ENCODE measurements at places on chromosomes 11 and 22.
A peak's percentile ranks its signal among the peaks of the same experiment; 100 is the strongest.

DNA sequence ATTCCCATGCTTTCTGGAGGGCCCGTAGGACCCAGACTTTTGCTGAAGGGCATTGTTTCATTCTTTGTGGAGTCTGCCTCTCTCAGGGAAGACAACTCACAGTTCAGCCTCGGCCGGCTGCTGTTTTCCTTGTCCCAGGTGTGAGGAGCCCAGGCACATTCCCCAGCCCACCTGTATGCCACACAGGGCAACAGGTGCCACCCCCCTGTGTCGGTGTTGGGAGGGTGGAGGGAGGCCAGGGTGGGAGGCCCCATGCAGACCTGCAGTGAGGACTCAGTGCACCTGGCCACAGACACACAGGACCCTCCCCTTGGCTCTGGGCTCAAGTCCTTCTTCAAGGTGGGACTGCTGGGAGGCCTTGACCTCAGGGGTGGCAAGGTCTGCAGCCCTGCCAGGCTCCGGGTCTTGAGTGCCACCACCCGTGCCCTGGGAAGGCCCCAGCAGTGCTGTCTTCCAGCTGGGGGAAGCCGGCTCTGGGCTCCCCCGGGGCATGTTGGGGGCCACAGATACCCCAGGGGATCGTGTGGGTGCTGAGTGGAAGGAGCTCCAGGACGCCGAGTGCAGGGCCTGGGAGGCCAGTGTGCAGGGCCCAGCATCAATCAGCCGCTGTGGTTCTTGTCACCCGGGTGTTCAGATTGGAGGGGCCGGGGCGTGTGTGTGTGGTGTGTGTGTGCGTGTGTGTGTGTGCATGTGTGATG, 1286.1 kb downstream of the BRD1 start:
- DNase-seq: no peak

GRCh38 chr11:69746752-69747742, 28.1 kb downstream of the FGF4 start:
- DNase-seq: no peak

DNA sequence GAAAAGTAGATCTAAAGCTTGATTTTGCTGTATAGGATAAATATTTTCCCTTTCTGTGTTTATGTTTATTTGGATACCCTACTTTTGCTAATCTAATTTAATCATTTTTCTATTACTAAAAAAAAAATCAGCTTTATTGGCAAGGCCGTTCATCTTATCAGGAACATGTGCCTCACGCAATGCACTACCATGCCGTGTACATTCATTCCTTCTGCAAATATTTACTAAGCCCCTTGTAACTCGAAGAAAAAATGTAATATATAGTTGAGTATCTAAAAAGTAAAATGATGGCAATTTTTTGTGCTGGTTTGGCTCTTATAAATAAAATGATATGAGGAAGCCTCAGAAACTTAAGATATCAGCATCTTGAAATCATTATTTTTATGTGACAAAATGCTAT, 8.9 kb downstream of the UVRAG start:
- DNase-seq: no peak

GRCh38 chr11:63670433-63671321, 499 bp downstream of the ATL3 start:
- peak; percentile 64 for DNase-seq

- DNase-seq: no peak
These were observed 24.2 kb upstream of the UCP3 start for GRCh38 chr11:74033046-74033445.

GRCh38 chr11:64564947-64565889, 25.8 kb upstream of the SLC22A12 start:
- no peak for DNase-seq

DNA sequence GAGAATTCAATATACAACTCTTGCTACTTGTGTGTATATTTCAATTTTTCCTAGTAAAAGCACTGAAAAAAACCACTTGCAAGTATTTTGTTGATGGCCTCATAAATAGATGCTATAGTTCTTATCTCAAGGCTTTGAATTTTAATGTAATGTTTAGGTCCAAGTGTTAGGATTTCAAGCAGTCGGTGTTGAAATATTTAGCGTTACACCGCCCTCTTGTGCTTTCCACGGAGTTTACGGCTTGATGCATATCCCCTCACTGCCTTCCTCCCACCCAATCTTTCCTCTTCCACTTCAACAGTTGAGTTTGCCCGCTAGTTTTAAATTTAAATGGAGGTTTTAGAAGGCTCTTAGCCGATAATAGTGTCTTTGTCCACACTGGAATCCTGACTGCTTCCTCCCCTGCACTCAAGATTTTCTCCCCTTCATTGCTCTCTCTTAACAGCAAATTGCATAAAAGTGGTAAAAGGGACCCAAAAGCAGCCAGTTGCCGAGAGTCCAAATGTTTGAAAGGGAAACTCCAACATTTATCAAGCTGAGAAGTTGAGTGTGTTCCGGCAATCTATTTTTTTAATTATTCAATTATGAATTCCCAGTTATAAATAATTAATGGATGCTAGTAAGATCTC, 25.9 kb upstream of the HTATIP2 start:
- no peak for DNase-seq

DNA sequence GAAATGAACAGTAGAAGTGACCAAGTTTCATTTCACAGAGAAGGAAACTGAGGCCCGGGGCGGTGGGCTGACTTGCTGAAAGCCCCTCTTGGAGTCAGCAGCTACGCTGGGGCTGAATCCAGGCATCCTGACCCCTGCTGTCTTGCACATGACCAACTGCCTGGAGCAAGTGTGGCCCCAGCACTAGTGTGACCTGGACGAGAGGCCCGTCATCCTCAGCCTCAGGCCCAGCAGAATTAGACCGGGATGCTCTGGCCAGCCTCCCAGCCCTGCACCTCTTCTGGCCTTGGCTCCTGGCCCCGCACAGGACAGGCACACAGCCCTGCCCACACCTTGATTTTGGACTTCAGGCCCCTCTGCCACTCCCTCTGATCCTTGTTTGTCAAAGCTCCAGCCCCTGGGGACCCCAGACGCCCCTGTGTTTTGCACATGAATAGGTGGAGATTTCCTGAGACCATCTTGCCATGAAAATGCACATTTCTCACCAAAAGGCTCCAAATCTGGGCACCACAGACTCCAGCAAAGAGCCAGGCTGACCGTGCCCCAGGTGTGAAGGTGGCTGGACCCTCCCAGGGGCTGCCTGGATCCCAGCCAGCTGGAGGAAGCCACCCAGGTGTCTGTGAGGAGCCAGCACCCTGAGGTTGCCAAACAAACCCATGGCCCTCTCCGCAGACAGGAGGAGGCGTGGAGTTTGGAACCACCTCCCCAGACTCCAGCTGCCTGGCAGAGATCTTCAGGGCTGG, 24.9 kb downstream of the FGF4 start:
- no peak for DNase-seq

DNA sequence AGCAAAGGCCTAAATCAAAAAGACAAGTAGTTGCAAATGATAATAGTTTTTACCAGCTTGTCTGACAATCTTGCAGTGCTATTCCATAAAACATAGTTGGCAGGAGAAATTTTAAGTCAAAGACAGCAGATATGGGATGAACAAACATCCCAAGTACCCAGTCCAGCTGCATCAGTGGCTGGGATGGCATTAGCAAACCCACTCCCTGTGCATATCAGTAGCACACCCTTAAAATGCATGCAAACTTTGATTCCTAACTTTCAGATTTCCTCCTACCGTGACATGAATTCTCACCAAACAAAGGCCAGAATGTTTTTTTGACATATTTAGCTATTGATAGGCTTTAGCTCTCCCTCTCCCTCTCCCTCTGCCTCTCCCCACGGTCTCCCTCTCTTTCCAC, 27.8 kb upstream of the CCDC86 start:
- no peak for DNase-seq

DNA sequence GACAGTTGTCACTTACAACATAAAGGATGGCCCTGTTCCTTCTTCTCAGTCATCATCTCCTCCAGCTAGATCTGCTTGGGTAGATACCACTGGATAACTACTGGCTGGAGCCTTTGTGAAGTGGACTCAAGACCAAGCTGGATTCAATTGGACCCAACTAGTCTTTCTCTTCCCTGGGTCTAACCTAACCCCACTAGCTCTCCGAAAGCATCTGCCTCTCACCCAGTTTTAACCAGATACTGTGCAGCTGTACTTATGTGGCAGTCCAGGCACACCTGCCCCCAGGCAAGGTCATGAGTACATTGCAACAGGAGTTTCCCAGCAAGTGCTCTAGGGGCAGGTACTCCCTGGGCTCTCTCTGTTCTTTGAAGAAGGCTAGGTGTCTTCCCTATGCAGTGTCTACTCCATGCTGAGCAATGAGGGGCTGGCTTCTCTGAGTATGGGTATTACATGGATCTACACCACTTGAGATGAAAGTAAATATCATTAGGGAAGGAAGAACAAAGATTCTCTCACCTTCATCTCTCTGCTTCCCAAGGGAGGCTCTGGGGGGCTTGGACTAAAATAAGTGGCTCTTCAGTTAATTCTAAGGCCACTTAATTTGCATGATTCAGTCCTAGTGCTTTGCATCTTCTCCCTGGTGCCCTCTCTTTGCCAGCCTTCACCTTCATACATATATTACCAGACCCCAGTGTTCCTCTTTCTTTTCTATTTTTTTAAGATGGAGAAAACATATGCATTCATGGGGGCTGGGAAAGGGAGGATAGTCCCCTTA, 236.1 kb downstream of the NXPE2 start:
- no peak for DNase-seq

DNA sequence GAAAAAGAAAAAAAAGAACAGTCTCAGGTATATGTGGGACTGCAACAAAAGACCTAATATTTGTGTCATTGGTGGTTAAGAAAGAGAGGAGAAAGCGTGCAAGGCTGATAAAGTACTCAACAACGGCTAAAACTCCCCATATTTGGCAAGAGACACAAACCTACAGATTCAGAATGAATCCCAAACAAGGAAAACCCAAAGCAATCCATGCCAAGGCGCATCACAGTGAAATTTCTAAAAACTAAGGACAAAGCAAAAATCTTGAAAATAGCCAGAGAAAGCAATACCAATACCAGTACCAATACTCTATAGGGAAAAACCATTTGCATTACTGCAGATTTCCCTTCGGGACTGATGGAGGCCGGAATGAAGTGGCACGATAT, 32.4 kb upstream of the SEPTIN5 start:
- no peak for DNase-seq

- DNase-seq: no peak
These were observed 10.5 kb downstream of the EHD1 start for GRCh38 chr11:64867748-64868462.

- DNase-seq: peak; percentile 38
These were observed 32.2 kb downstream of the GNB1L start for GRCh38 chr22:19822301-19823117.

DNA sequence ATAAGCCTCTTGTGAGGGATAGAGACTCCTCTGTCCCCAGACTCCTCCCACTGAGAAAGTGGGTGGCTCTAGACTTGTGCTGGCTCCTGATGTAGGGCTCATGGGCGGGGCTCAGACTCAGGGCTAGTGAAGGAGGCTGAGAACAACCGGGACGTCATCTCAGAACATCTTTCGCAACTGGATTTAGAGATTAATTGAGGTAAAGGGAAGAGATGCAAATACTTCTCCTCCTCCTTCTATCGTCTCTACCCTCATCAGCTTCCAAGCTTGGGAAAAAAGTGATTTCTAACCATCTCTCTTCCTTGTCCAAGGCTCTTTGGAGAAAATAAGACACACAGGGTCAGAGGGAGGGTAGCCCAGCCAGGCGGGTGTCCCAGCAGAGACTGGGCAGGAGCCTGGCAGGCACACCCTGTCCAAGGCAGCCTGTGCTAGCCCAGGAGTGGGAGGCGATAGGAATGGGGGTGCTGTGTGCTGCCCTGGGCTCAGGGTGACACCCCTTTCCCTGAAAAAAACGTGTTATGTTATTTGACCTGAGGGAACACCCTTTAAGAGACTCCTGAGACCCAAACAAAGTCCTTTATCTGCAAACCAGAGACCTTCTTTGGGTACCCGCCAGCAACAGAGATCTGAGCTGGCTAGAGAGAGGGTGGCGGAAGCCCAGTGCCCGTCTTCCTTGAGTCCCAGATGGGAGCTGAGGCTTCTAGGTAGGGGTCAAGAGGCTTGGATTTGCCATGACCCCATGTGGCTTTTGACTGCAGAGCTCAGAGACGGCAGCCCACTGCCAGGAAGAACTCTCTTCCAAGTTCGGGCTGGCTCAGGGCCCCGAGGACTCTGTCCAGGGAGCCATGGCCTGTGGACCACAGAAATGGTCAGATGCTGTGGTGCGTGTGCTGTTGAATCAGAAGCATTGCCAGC, 160.9 kb downstream of the ADAMTS15 start:
- peak; percentile 77 for DNase-seq

DNA sequence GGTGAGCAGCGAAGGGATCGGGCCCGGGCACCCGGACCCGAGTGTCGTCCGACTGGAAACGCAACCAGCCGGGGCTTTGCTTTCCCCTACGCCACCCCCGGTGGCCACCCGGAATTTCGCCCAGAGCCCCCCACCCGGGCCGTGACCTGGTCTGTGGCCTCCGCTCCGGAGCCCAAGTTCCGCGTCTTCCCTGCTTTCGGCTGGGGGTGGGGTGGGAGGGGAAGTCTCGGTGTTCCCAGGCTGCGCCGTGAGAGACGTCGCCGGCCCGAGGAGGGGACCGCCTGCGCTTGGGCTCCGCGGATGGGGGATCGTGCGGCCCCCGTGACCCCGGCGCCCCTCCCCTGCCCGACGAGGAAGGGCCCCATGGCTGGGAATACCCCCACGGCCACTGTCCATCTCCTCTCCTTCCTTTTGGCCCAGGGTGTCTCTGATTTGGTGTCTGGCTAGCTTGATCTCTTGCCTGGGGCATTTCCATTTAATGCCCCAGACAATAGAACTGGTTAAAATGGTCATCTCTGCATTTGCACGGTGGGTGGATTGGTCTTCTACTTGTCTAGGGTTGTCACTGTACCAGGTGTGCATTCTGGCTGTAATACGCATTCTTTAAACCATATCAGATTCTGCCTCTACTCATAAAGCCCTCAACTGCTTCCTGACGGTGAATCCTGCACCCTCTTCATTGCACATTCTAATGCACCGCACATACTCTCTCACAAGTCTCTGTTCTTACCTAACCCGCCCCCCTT, 789 bp downstream of the SIK2 start:
- DNase-seq: peak; percentile 55

GRCh38 chr22:38038890-38039812, 18.1 kb upstream of the PICK1 start:
- no peak for DNase-seq

DNA sequence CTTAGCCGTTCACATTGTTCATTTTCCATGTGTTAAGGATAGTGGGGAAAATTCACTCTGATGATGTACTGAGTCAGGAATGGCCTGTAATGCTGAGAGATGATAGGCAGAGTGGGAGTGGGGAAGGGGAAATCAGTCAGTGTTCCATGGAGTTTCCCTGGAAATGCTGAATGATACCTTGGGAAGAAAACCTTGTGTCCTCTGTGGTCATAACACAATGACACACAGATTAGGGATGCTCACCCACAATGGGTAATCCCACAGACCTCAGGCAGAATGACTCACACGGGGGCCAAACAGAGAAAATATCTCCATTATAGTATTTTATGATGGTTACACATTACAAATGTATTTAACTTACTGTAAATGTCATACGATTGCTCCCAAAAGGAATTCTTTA, 118.0 kb downstream of the SNX19 start:
- DNase-seq: no peak

- DNase-seq: no peak
These were observed 48.6 kb downstream of the NXPE1 start for GRCh38 chr11:114511079-114511478.
